ENCODE measurements at places on chromosomes 4 and X. TPM values are rescaled to one million over a fixed set of nuclear protein-coding genes. Genes with fewer than 3 reads are reported as not detected.

ARAP2 gene
- total RNA-seq: 29.6 TPM

SLITRK2 gene
- not detected for total RNA-seq

GRID2 gene
- not detected for total RNA-seq

HS3ST1 gene
- total RNA-seq: not detected

MAGIX gene
- total RNA-seq: 0.26 TPM

CSAG1 gene
- not detected for total RNA-seq

DHRSX gene
- 18.8 TPM for total RNA-seq

PAGE4 gene
- total RNA-seq: not detected

QRFPR gene
- not detected for total RNA-seq

DNA sequence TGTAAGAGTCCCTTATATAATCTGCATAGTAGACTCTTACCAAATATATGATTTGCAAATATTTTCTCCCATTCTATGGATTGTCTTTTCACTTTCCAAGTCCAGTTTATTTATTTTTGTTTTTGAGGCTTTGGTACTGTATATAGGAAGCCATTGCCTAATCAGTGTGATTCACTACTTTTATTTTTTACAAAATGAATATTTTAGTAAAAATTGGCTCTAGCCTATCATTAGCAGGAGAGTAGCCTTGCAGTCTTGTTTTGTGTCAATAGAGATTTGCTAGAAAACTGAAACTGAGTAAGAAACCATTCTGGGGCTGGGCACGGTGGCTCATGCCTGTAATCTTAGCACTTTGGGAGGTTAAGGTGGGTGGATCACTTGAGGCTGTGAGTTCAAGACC, 199.9 kb upstream of the MAB21L2 start:
- no peak for DNase-seq
- no peaks in the 10 kb centered on the region for H3K27me3 ChIP-seq
- H3K4me3 ChIP-seq: no peak overlapping the region
- no peak overlapping the region for H3K27ac ChIP-seq
- H3K4me1 ChIP-seq: no peaks in the 10 kb centered on the region
- H3K36me3 ChIP-seq: peaks cover 14% of the 10 kb centered on the region

- H3K4me3 ChIP-seq: no peak overlapping the region
- no peaks in the 10 kb centered on the region for H3K36me3 ChIP-seq
- no peaks in the 10 kb centered on the region for H3K4me1 ChIP-seq
- H3K27me3 ChIP-seq: no peaks in the 10 kb centered on the region
- no peak for DNase-seq
- no peak overlapping the region for H3K27ac ChIP-seq
These were observed 241.6 kb downstream of the FBXW7 start for GRCh38 chr4:152294331-152294730.

GRCh38 chr4:144902614-144903013, 195.4 kb downstream of the ANAPC10 start:
- H3K36me3 ChIP-seq: no peaks in the 10 kb centered on the region
- H3K4me1 ChIP-seq: no peaks in the 10 kb centered on the region
- H3K4me3 ChIP-seq: no peak overlapping the region
- no peak overlapping the region for H3K27ac ChIP-seq
- no peaks in the 10 kb centered on the region for H3K27me3 ChIP-seq
- no peak for DNase-seq

DNA sequence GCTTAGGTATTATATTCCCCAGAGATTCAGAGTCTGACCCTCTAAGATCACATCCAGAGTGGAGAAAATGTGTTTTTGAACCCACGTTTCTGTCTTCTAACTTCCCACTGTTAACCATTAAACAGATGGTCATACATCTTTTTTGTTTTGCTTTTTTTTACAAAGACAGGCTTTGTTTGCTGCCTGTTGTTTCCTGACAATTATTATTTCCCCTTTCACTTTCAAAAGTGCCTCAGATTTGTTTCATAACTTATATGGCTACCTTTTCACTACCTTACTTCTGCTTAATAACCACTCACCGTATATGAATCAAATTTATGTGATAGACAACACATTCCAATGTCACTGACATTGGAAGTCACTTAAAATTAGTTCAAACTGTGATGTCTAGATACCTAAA, 142.2 kb downstream of the HS3ST1 start:
- H3K4me3 ChIP-seq: no peak overlapping the region
- H3K27me3 ChIP-seq: no peaks in the 10 kb centered on the region
- no peaks in the 10 kb centered on the region for H3K4me1 ChIP-seq
- no peaks in the 10 kb centered on the region for H3K36me3 ChIP-seq
- DNase-seq: no peak
- no peak overlapping the region for H3K27ac ChIP-seq

DNA sequence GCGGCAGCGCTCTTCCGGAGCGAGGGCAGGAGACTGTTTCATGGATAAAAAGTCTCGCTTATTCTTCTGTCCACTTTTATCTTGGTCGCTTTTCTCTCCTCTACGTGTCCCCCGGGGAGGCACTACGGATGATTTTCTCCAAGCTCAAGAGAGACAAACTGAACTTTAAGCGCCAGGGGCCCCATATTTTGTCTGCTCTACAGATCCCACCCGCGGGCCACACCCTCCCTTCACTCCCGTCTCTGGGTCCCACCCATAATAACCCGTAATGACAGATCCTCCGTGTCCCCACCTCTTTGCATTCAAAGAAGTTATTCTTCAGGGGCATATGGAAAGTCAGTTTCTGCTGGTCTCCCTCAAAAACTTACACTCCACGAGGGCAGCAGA, at the start of gene CORIN:
Gene CORIN (minus strand): TSS at position 160 of the 387 bp plus-strand sequence. CDS start 118 bp downstream, at position 42.
- H3K27ac ChIP-seq: no peak within 1 kb of the TSS
- H3K36me3 ChIP-seq: no peaks in the 10 kb centered on the region
- peaks cover 1% of the 10 kb centered on the region for H3K27me3 ChIP-seq
- peaks cover 25% of the 10 kb centered on the region for H3K4me1 ChIP-seq

- H3K36me3 ChIP-seq: no peaks in the 10 kb centered on the region
- H3K27me3 ChIP-seq: no peaks in the 10 kb centered on the region
- no peaks in the 10 kb centered on the region for H3K4me1 ChIP-seq
- no peak for DNase-seq
These were observed 108.9 kb upstream of the ZCCHC13 start for GRCh38 chrX:74195120-74195519.

- H3K36me3 ChIP-seq: no peaks in the 10 kb centered on the region
- no peak overlapping the region for H3K4me3 ChIP-seq
- H3K27ac ChIP-seq: no peak overlapping the region
- peaks cover 7% of the 10 kb centered on the region for H3K27me3 ChIP-seq
These were observed 56.3 kb upstream of the LNX1 start for GRCh38 chr4:53647547-53647946.

DNA sequence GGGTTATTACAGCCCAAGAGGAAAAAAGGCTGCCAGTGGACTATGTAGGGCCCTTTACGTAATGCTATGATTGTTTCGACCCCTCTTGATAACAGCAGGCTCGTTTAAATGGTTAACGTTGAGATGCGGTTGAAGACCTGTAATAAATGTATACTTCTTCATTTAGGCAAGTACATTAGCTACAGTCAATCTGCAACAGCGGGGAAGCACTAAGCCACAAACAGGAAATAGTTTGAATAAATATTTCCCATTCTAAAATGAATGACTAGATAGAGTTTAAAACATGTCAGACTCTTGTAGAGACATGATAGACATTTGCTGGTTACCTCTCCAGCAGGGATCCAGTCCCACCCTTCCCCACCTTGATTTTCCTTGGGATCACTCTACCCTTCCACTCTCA, 38.1 kb upstream of the STIM2 start:
- H3K27ac ChIP-seq: peak overlapping the region; percentile 78
- H3K27me3 ChIP-seq: no peaks in the 10 kb centered on the region
- peaks cover 15% of the 10 kb centered on the region for H3K4me1 ChIP-seq
- DNase-seq: peak; percentile 43
- peaks cover 9% of the 10 kb centered on the region for H3K36me3 ChIP-seq

GRCh38 chr4:71550220-71551165, 211.7 kb downstream of the SLC4A4 start:
- H3K4me1 ChIP-seq: no peaks in the 10 kb centered on the region
- H3K4me3 ChIP-seq: no peak overlapping the region
- no peaks in the 10 kb centered on the region for H3K36me3 ChIP-seq
- no peaks in the 10 kb centered on the region for H3K27me3 ChIP-seq

- H3K36me3 ChIP-seq: no peaks in the 10 kb centered on the region
- peak overlapping the region; percentile 51 for H3K4me3 ChIP-seq
- H3K4me1 ChIP-seq: peaks cover 70% of the 10 kb centered on the region
- peak overlapping the region; percentile 77 for H3K27ac ChIP-seq
- no peak for DNase-seq
These were observed 14.9 kb downstream of the FAM9C start for GRCh38 chrX:13029637-13029886.

Measured in activated naive CD4-positive, alpha-beta T cell treated with anti-CD3 and anti-CD28 coated beads for 36 hours (primary cell).